ENCODE measurements at places on chromosomes 5 and 9.

DNA sequence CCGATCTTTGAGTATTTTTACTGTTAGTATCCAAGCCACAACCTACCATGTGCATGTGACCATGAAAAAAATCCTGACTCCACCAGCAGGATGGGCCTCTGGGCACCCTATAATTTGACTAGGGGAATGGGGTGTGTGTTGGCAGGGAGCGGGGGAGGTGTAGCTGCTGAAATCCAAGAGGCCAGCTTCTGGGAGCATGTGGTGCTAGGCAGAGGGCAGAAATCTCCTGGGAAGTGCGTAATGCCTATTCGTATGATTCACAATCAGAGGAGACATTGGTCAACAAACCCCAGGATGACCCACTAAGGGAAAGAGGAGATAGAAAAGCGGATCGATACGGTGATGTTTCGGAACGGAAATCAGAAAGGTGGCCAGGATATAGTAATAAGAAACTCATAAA, 149.9 kb downstream of the ARSB start:
- DNase-seq, result no peak

GRCh38 chr9:77735494-77735893, 87.4 kb upstream of the GNA14 start:
- no peak for DNase-seq

DNA sequence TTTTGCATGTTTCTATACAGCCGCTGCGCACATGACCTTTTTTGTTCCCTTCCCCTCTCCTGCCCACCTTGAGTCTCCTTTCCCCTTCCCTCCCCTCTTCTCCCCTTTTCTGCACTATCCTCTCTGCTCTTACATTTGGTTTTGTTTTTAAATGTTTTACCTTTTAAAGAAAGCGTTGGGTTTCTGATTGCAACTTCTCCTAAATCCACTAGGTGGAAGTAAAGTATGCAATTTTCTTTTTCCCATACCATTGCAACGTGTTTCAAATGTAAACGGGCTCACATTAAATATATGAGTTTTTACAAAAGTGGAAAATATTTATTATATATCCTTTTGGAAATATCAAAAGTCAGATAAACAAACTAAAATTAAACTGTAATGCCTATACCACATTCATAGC, 500.9 kb downstream of the DIRAS2 start:
- DNase-seq, result no peak

- no peak for DNase-seq
These were observed 27.9 kb upstream of the ALDH1A1 start for GRCh38 chr9:72980600-72981265.

DNA sequence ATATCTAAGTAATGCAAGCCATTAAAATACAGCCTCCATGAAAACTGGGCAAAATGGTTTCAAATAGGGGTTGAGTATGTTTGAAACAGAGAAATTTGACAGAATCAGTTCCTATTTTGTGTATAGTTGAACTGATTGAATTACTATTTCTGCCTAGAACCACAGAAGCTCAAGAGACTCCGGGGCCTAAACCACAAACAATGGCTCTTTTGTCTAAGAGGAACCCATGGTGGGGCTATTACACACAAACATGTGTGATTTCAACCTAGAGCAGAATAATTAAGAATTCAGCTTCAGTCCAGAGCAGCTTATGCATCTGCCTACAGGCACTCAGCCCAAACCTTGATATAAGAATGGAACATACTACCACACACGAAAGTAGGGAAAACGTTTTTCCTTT, 171.2 kb upstream of the MPDZ start:
- no peak for DNase-seq

- DNase-seq, result no peak
These were observed 27.4 kb downstream of the CENPK start for GRCh38 chr5:65535529-65535987.

DNA sequence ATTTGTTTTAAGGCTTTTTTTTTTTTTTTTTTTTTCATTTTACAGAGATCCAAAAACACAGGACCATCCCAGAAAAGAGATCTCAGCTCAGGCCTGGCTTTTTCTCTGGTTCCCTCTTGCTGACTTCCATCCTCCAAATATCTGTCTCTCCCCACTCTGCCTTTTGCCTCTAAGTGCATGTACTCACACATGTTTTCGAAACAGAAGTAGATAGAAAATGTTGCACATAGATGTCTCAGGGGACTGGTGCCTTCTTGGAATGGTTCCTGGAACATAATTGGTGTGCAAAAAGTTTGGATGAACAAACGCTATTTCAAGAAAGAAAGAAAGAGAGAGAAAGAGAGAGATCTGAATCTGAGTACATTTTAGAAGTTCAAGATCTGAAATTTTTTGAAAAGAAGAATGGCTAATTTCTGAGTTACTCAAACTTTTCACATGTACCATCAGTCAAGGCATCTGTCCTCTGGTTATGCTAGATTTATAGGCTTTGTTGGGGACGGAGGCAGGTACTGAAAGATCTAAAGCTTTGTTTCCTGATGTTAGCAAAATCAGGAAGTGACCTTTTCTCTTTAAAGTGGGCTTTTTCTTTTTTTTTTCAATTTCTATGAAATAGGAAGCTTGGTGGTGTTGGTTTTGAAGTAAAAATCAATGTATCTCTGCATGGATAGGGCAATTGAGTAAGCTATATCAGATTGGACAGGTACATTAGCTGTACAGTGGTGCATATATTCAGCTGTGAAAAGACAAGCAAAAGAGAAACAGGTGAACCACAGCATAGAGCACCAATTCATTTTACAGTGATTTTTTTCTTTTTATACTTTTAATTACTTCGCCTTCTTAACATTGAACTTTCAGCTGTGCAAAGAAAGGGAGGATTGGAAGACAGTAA, 8.5 kb upstream of the TNFSF8 start:
- DNase-seq, result no peak

DNA sequence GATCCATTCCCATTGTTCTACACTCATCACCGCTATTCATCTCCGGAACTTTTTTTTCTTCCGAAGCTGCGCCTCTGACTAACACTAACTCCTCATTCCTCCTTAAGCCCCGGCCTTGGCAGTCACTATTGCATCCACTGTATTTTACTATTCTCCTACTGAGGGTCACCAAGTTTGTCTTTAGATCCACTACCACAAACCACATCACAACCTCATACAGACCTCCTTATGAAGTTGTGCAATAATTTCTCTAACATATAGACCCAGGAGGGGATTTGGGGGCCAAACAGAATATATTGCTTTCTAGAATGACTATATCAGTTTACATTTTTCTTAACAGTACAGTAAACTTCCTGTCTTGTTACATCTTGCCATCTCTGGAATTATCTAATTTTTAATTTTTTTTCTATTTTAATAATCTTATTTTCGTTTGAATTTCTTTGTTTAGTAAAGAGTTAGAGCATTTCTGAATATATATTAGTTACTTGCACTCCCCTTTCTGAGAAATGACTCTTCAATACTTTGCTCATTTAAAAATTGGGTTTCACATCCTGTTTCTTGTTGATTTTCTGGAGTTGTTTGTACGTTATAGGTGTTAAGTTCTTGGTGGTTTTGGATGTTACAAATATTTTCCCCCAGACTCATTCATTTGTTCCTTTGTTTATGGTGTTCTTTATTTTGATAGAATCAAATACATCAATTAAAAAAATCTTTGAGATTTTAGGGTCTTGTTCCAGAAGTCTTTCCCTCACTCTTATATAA, 37.1 kb downstream of the DMRT2 start:
- DNase-seq, result no peak

GRCh38 chr9:134390537-134390936, 64.3 kb downstream of the RXRA start:
- no peak for DNase-seq

DNA sequence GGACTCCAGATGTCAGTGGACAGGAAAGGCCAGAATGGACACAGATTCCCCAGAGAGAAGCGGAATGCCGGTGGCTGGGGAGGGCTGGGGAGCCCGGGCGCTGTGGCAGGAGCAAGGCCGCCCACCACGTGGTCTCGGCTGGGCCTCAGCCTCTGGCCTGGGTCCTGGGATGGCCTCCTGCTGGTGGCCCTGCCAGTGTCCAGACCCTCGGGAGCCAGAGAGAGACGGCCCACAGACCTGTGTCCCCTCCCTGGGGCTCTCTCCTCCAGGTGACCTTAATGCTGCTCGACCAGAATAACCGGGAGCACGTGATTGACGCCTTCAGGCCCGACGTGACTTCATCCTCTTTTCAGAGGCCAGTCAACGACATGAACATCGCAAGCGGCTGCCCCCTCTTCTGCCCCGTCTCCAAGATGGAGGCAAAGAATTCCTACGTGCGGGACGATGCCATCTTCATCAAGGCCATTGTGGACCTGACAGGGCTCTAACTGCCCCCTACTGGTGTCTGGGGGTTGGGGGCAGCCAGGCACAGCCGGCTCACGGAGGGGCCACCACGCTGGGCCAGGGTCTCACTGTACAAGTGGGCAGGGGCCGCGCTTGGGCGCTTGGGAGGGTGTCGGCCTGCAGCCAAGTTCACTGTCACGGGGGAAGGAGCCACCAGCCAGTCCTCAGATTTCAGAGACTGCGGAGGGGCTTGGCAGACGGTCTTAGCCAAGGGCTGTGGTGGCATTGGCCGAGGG, 19.0 kb downstream of the FBXW5 start:
- no peak for DNase-seq

GRCh38 chr9:73054091-73054490, 97.6 kb upstream of the ANXA1 start:
- no peak for DNase-seq

- DNase-seq, result no peak
These were observed 34.4 kb upstream of the ELL2 start for GRCh38 chr5:95995962-95996489.

DNA sequence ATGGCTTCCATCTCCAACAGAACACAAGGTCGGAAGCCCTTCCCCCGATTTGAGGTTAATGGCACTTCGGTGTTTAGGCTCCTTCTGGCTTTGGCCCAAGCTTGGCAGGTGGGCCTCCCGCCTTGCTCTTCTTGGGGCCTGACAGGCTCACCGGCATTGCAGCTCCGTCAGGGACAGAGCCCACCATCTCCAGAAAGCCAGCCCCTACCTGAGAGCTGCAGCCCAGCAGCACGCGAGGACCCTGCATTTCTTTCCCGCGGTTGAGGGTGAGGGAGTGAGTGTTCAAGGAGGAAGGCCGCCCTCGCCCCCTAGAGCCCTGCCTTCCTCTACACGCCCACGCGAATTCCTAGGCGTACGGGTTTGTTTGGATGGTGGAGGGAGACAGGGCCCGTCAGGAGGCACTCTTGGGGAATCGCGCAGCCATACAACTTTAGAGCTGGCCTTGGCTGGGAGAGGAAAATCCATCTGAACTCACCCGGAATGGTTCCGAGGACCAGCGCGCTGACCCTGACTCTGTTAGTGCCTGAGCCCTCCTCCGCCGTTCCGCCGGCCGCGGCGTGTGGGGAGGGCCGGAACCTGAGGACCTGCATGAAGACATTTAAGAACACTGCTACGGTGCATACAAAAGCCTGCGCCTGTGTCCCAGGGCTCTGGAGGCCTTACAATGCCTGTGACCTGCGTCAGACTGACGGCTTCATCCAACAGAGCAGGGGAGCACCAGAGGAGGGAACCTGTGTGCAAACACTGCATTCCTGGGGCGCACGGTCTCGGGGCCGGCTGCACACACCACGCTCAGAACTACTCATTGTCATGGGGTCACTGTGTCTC, 73.8 kb downstream of the MRPL36 start:
- DNase-seq, result no peak

GRCh38 chr9:74570879-74571512, 73.9 kb downstream of the RORB start:
- DNase-seq, result no peak

GRCh38 chr5:57681942-57682341, 199.3 kb upstream of the ACTBL2 start:
- DNase-seq, result no peak

DNA sequence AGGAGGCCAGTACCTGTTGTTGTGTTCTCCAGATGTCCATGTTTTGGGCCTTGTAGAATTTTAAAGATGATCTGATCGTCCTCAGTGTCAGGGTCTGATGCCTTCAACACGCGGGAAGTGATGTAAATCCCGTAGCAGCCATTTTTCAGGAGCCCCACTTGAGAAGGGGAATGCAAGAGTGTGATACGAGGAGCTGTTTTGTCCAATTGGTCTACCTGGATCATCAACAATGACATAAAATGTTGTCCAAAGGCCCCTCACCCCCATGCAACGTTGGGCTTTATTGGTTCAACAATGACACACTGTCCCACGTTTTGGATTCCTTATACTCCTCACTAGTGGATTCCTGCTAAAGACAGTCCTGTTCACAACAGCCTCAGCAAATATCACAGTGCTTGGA, 48.1 kb upstream of the CER1 start:
- DNase-seq, result no peak

GRCh38 chr5:138720840-138721239, 32.4 kb upstream of the CTNNA1 start:
- DNase-seq, result no peak

DNA sequence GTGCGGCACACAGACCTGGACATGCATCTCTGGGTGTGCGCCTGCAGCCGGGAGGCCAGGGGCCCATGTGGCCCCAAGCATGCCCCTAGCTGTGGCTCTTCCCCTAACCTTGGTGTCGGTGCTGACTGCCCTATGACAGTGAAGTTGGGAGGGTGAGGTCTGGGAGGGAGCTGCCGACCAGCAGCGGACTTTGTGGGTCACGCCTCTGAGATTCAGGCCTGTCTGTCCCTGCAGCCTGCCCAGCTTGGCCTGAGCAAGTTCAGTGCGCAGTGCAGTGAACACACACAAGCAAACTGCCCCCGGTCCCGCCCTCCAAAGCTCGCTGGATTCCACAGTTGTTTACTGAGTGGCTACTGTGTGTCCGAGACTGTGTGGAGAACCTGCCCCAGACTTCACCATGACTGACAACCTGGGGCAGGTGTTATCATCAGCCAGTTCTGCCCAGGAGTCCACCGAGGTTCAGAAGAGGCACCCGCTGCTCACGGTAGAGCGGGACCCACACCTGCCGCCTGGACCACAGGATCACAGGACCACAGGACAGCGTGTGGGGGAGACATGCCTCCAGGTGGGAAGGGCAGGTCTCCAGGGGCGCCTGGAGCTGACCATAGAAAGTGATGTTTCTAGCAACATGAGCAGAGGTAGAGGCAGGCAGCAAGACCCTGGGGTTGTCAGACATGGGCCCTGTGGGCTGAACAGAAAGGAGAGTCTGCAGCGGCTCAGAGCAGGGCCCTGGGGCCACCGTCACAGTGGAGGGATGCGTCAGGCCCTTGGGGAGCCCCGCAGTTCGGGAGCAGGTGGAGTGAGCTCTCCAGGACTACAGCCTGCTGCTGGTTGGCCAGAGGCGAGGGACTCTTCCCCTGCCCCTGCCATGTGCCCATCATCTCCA, 105.1 kb downstream of the PHF2 start:
- no peak for DNase-seq

GRCh38 chr9:113296796-113297558, 6.2 kb downstream of the RNF183 start:
- DNase-seq, result no peak

- no peak for DNase-seq
These were observed 28.7 kb downstream of the ENHO start for GRCh38 chr9:34493972-34494535.

GRCh38 chr5:72107901-72108201, 576 bp downstream of the MAP1B start:
- no peak for DNase-seq

GRCh38 chr9:83027153-83027891, 35.6 kb downstream of the RASEF start:
- DNase-seq, result no peak
